ENCODE measurements at places on chromosomes 3 and 15.

- no peak for DNase-seq
Measured at GRCh38 chr3:115862099-115862498, 238.8 kb downstream of the GAP43 start.

DNA sequence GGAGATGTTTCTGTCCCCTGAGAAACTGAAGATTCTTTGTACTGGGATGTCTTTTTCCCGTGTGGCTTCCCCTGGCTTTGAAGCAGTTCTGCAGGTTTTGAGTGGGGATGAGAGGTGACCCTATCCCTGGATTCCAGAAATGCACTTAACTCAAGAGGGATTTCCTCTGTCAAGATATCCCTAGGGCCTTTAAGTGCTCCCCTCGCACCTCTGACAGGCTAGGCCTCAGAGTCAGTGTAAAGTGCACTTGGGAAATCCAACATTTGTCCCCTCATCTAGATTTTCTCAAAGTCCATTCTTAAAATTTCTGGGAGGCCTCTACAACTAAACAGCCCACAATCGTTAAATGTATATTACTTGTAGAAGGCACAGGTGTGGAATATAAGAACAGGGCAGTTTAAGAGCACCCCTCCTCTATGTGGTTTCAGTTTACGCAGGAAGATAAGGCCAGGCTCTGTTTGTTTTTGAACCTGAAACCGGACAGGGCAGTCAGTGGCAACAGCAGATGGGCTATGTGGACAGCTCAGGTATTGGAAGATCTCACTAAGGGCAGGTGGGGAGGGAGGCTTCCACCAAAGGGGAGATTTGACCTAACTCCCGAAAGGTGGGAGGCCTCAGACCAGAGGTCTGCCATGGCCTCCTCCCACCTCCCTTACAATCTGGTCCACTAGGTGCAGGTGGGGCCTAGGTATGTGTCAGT, 4.8 kb downstream of the C3orf52 start:
- no peak for DNase-seq

DNA sequence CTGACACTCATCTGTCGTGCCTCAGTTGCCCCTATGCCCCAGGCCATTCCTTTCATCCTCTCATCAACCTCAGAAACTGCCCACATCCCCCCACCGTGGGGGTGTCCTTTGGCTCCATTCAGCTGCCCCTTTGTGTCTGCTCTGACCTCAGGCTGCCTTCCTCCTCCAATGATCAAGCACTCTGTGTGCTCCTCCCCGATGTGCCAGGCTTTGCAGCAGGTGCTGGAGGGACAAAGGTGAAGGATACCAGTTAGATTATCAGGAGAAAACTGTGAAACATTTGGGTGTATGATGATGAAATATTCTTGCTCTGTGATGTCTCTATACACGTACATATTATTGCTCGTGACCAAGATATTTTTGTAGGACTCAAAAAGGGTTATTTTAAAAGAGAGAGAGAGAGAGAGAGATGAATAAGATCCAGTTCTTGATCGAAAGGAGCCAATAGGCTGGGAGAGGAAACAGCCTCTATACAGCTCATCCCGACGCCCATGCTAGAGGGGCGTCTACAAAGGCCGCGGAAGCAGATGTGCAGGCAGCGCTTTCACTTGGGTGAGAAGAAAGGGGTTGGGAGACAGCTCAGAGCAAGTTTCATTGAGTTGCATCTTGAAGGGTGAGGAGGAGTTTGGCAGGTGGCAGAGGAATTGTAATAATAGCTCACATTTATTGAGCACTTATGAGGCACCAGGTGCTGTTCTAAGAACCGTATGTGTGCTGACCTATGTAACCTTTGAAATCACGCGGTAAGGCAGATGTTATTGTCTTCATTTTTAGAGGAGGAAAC, 28.3 kb upstream of the ADCY5 start:
- DNase-seq = no peak

DNA sequence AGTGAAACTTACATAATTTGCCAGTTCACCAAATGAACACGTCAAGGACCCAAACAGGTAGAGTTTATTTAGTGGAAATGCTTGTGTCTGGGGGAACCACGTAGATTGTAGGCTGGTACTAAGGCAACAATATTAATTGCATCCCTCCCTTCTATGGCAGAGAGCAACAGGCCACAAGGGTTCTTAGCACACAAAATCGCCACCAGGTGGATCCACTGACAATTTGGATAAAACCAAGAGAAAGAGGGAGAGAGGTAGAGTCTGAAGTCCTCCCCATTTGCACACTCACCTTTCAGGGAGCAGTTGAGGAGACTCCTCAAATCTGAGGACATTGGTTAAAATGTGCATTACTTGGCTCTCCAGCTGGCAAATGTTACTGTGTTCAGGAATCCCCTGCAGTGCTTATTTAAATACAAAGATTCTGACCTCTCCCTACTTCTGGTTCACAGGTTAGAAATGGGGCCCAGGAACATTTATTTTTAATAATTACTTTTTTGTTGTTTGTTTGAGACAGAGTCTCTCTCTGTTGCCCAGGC, 181.0 kb upstream of the FEZF2 start:
- DNase-seq = peak; percentile 1

DNA sequence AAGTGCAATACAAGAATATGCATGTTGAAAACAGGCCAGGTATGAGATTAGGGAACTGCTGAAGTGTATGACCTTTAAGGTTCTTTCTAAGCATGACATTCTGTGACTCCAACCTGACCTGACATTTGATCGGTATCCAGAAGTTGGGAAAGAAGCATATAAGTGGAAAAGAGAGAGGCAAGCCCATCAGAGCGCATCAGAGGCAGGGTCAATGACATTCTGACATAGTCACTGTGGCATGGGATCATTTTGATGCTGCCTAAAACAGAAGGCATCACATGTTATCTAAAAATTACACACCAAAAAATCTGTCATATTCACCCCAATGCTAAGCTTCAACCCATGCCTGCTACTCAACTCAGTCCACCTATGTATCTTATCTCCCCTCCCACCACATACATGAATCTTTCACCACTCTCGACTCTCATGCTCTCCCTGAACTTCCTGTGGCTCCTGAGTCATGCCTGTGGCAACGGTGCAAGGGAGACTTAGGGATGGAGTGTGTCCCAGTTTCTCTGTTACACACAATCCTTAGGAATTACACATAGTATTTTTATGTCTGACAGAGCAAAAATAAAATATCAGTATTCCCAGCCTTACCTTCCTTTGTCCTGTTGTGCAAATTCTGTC, 20.5 kb upstream of the LRRN1 start:
- DNase-seq = no peak

- no peak for DNase-seq
Measured at GRCh38 chr3:119619094-119619493, 21.4 kb downstream of the PLA1A start.

GRCh38 chr3:88408097-88408496, 258.3 kb downstream of the C3orf38 start:
- DNase-seq = no peak

GRCh38 chr3:23576379-23576959, 229.3 kb upstream of the UBE2E1 start:
- DNase-seq = no peak

- no peak for DNase-seq
Measured at GRCh38 chr15:48832648-48833047, 21.8 kb upstream of the CEP152 start.

DNA sequence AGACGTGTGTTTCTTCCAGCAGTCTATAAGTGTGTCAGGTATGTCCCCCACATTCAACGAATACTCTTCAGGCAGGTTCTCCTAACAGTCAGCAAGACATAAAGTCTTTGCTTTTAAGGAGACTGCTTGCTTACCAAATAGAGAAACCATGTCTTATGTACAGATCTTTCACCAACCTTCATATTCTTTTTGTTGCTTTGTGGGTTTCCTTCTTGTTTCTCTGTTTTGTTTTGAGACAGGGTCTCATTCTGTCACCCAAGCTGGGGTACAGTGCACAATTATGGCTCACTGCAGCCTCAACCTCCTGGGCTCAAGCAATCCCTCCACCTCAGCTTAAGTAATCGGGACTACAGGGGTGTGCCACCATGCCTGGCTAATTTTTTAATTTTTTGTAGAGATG, 14.3 kb downstream of the DYNC1LI1 start:
- DNase-seq = no peak

DNA sequence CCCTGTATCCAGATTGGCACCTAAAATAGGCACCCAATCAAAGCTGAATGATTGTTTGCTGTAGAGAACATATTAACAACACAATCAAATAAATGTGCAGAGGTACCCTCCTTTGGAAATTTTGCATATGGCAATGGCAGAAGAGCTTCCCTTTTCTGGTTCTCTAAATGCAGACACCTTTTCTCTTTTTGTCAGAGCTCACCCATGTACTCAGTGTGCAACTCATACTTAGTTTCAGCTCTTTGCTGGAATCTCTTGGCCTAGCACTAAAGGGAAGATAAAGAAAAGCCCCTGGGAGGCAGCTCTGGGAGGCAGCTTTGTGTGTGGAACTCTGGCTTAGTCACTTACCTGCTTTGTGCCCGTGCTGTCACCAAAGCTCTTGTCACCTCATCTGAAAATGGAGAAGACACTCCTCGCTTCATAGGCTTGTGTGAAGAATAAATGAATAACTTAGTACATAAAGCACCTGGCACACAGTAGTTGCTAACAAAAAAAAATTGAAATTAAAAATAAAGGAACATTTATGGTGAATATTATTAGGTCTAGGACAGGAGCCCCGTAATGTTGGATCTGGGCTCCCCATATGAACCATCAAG, 28.8 kb downstream of the ST6GAL1 start:
- DNase-seq = no peak

DNA sequence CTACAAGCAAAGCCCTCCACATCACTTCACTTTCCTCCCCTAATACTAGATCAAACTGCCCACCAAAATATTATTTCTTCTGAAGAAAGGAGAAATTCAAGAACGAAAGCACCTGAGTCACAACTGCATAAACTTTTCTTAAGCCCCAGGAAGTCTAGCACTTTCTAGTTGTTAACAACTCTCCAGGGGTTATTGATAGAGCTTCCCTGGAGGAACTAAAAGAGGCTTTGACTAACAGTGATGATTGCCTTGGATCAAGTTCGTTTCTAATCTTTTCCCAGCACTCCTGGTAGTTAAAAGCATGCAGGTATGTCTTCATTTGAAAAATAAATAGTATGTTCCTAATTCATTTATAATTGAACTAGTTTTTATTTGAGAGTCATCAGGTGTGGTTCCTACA, 917.0 kb downstream of the TUSC7 start:
- DNase-seq = no peak

DNA sequence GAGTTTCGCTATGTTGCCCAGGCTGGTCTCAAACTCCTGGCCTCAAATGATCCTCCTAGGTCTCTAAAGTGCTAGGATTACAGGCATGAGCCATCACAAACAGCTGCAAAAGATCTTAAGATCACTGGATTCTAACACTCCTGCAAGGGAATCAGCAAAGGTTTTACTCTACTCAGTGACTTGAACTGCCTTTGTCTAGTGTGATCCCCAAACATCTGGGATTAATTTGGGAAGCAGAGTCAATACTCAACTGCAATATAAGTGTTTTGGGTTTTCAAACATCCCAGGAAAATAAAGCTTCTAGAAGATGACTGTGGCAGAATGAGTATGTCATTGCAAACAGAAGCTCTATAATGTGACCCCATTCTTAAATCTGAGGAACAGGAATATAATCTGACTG, 7.2 kb downstream of the SPG21 start:
- DNase-seq = no peak

DNA sequence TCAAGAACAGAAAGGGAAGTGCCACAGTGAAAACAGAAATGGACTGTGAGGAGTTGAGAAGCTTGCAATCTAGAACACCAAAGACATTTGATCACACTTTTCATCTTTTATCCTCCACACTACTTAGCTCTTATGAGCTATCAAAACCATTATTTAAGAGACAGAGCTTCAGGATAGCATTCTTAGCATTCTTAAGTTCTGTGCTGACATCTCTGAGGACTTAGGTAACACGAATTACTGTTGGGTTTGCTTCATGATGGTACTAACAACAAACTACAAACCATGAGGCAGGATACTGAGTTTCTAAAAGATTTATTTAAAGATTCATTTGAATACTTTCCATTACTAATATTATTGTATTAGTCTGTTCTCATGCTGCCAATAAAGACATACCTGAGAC, 1038.6 kb downstream of the TUSC7 start:
- no peak for DNase-seq

GRCh38 chr3:128506754-128507153, 13.8 kb upstream of the GATA2 start:
- no peak for DNase-seq

- DNase-seq = no peak
Measured at GRCh38 chr3:123606527-123606926, 21.7 kb upstream of the HACD2 start.

DNA sequence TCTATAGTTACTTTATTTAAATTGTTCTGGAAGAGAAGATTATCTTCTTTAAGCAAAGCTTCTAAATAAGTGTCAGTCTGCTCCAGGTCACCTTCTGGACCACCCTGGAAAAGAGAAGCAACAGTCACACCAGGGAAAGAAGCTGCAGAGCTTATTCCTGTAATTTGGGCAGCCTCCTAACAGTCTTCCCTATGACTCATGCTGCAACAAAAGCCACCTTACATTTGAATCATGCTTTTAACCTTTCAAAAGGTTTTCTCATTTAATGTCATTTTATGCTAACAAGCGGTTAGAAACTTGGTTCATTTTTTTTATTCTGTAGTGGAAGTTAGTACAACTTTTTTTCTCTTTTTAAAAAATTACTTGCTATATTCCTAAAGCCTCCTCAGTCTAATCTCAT, 5.3 kb upstream of the GUCA1C start:
- DNase-seq = no peak

GRCh38 chr3:183807881-183808280, 17.5 kb downstream of the MAP6D1 start:
- no peak for DNase-seq

- no peak for DNase-seq
Measured at GRCh38 chr3:71311661-71312046, 271.9 kb downstream of the FOXP1 start.

DNA sequence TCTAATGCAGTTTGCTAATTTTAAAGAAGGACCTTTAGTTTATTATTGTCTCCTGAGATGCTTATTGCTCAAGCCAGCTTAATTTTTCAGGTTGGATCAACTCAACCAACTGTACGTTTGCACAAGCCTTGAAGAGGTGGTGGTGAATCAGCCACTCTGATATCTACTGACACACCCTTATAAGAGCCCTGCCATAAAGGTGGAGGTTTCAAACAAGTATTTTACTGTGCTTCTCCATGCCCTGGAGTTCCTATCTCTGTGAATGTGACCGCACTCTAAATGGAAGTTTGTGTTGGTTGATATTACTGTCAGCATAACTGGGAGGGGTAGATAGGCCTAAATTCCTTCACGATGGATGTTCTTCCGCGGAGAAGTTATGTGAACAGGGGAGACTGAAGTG, 297.3 kb upstream of the UBE2E1 start:
- no peak for DNase-seq

All from T-helper 2 cell (primary cell).